ENCODE measurements at places on chromosomes 13 and 19.

- DNase-seq, result no peak
These were observed 2.0 kb downstream of the PPP6R1 start for GRCh38 chr19:55256562-55257460.

GRCh38 chr19:12639901-12640613 is 26.5 kb downstream of the MAN2B1 start:
- peak; percentile 78 for DNase-seq

DNA sequence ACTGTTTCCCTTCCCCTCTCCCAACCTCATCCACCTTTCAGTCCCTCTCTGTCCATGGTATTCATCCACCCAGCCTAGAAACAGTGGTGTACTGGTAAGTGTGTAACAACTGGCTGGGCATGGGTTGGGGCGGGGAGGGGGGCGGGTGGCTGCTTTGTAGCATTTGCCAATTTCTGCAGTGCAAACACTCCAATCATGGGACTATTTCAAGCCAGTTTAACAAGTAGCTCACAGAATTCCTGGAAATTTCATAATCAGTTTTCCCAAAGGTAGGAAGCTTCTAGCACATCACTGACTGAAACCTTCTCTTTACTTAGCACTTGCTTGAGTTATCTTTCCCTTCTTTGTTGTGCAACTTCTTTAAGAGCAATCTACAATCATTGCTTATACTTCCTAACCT is 100.8 kb upstream of the WASF3 start:
- no peak for DNase-seq

DNA sequence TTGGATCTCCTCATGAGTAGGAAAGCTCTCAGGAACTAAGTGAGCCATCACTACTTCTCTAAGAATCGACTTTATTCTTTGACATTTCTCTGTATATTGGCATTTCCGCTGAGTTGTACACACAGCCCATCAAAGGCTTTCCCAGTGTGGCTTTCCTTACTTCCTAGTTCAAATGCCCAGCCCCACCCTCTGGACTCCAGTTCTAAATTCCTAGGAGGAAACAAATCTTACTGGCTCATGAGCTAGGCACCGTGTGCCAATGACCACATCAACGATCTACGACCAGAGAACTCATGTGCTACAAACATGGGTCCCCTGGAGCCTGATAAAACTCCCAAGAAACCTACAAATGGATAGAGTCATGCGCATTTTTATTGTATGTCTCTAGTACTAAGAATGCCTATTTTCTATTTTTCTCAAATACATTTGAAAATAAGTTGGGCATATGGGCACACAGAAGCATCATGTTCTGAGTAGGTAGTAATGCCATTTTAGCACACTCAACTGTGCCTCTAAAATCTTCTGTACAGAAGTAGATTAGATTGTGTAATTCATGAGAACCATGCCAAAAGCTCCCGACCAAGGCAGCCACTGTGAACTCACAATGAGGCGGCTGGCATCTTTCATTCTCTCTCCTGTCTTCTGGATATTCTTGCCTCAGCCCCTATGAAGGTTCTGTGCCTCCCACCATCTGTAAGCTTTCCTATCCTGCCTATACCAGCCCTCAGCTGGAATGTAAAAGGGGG is 10.5 kb upstream of the RAP2A start:
- DNase-seq, result no peak

- DNase-seq, result no peak
These were observed 44.7 kb downstream of the VAV1 start for GRCh38 chr19:6817179-6817578.

DNA sequence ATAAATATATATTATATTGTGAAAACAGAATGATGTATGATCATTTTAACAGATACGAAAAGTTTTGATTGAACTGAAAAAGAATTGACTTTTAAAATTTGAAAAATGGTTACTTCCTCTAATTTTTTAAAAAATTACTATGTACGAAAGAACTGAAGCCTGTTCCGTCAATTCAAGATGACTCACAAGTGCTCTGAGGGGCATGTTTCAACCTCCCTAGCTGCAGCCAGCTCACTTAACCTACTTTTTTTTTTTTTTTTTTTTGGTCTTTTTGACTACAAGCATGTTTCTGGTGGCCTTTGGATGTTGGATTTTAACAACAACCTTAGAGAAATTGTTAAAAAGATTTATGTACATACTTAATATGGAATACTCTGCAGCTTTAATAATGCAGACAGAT is 1139.3 kb downstream of the DIAPH3 start:
- no peak for DNase-seq

- DNase-seq, result no peak
These were observed 11.6 kb downstream of the IGFL2 start for GRCh38 chr19:46159418-46160232.

DNA sequence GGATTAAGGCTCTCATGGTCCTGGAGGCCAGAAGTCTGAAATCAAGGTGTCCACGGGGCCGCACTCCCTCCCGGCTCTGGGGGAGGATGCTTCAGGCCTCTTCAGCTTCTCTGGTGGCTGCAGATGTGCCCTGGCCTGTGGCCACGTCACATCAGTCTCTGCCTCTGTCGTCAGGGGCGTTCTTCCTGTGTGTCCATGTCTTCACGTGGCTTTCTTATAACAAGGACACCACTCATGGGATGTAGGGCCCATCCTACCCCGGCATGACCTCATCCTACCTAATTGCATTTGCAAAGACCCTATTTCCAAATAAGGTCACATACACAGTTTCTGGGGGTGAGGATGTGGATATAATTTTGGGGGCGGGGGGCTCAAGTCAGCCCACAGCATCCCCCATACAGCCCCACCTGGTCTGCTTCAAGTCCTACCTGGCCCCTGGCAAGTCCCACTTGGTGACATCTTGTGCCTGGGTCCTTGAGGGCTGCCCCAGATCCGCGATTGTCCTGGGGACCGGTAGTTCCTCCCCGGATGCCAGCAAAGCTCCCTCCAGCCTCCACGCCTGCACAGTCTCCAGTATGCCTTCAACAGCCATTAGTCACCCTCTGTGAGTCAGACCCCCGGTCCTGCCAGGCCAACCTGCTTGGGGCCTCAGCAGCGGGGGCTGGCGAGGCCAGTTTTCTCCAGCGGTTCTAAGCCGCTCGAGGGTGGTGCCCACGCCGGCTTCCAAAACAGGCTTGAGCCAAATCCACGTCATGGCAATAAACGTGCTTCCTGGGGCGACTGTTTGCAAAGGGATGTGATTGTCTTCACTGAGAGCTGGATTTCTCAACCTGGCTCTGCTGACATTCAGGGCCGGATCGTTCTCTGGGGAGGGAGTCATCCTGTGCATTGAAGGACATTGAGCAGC is 32.2 kb downstream of the MYO9B start:
- DNase-seq, result no peak

- DNase-seq, result no peak
These were observed 9.4 kb upstream of the FXYD3 start for GRCh38 chr19:35106291-35106583.

DNA sequence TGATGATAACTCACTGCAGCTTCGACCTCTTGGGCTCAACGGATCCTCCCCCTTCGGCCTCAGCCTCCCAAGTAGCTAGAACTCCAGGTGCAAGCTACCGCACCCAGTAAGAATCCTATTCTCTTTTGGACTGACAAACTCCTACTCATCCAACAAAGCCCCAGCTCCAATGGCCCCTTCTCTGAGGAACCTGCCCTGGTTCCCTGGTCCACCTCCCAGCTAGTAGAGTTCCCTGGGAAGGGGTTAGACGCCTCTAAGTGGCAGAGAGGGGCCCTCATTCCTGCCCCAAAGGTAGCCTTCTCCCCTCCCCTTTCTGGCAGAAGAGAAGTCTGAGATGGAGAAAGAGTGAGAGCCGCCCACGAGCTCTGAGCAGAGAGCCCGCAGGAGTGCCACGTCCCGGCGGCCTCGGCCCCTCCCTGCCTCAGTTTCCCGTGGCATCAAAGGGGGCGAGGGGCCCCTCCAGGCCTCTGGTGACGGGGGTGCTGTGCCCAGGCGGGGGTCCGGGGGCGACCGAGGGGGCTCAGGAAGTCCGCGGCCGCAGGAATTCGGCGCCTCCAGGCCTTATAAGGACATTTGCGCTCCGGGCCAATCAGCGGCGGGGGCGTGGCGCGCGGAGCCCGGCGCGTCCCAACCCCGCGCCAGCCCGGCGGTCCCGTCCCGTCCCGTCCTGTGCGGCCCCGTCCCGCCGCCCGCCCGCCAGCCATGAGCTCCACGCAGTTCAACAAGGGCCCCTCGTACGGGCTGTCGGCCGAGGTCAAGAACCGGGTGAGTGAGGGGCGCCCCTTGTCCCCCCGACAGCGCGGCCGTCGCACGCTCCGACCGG is at the start of gene CNN2:
Gene CNN2 (plus strand): TSS at position 649 of the 823 bp plus-strand sequence. CDS start 54 bp downstream, at position 703.
- DNase-seq, result no peak

GRCh38 chr19:19460258-19460731 is 54.8 kb downstream of the GATAD2A start:
- DNase-seq, result no peak

GRCh38 chr13:82878536-82878935 is 1003.7 kb downstream of the SLITRK1 start:
- DNase-seq, result no peak

GRCh38 chr13:61029064-61029463 is 386.6 kb downstream of the PCDH20 start:
- no peak for DNase-seq

GRCh38 chr19:33143897-33144405 is 12.0 kb downstream of the WDR88 start:
- peak; percentile 24 for DNase-seq

DNA sequence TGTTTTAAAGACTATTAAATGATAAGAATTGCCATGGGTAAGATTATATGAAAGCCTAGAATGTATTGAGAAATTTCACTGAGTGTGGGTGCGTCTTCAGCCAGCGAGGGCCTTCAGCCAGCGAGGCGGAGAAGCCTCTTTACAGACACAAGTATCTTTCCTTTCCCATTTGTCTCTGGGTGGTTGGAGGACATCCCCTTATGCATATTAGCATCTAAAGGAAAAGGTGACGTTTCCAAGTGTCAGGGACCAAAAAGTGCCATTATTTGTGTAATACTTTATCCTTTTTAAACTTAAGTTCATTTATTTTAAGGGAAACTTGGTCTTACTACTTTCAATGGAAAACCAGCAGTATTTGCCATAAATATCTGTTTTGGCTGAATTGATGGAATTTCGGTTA is 22.2 kb downstream of the SMARCA4 start:
- no peak for DNase-seq

DNA sequence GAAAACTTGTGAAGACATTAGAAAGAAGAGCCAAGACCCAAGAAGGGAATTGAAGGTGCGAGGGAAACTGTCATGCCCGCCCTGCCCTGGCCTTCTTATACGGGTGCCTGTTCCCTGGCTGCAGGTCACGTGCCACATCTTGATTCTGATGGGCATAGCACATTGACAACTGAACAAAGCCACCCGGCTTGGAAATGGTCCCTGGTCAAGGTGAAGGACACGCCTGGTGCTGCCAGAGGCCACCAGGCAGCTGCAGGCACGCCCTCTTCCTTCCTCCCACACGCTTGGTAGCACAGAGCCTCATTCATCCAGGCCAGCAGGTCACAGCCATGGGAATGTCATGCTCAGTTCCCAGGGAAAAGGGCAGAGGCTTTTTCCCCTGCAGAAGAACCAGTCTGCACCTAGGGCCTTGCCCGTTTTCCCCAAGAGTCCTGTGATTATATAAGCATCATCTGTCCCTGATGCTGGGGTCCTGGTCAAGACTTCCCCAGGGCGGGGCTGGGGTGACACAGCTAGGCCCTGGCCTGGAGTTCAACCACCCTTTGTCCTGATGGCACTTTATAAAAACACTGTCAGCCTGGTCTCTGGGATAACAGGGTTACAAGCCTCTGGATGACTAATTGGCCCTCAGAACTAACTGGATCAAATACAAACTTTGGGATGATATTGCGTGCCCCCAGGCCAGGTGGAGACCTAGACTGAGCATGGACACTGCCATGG is 56.0 kb downstream of the CDADC1 start:
- no peak for DNase-seq

GRCh38 chr13:79194272-79194671 is 211.8 kb downstream of the RBM26 start:
- DNase-seq, result no peak
